Activated B cell treated with CpG ODN at 0.5 μM for 24 hours (primary cell): ENCODE measurements at places on chromosomes 2 and 18. TPM values are rescaled to one million over a fixed set of nuclear protein-coding genes. Genes with fewer than 3 reads are reported as not detected.

DNA sequence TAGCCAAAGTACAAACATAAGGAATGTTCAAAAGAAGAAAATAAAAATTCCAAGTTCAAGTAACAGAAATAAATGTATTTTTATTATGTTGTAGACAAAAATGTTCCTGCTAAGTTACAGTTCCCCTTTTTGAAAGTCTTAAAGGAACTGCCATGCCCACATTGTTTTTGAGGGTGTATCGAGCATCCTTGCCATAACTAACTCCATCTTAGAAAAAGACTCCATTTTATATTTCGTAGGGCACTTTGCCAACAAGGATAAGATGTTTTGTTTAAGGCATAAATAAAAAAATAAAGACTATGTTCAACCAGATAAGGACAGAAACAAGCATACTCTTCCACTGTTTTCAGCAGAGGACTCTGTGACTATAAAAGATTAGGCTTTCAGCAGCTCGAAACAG is 67.3 kb downstream of the TMEM237 start:
- H3K36me3 ChIP-seq = no peaks in the 10 kb centered on the region
- H3K27ac ChIP-seq = no peak overlapping the region
- no peak for DNase-seq
- H3K27me3 ChIP-seq = peaks cover 2% of the 10 kb centered on the region

- no peaks in the 10 kb centered on the region for H3K4me1 ChIP-seq
- H3K27me3 ChIP-seq = no peaks in the 10 kb centered on the region
- DNase-seq = no peak
- no peak overlapping the region for H3K4me3 ChIP-seq
- no peaks in the 10 kb centered on the region for H3K36me3 ChIP-seq
Measured at GRCh38 chr2:205366336-205367060, 315.8 kb upstream of the NRP2 start.

DNA sequence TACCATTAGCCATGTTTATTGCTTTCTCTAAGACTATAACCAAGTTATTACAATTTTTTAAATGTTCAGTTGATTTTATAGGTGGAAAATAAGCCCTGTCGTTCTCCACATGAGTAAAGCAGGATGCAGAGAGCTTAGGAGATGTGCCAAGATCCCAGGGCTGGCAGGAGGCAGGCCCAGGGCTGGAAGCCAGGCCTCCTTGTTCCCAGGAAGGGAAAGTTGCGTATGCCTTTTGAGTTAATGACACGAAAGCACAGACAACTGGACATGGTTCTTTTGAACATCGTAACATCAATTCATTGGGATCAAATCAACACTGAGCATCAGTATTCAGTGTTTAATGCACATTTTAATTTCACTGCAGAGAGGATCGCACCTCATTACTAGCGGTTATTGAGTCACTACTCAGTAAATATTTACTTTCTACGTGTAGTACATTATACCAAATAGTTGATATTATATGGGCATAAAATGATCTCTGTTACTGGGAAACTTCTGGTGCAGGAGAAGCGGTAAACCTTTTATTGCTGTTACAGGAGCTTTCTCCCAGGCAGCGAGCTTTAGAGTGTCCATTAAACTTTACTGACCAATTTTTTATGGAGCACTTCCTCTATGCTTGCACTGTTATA is 60.0 kb downstream of the RNF144A start:
- H3K27ac ChIP-seq = no peak overlapping the region
- no peak overlapping the region for H3K4me3 ChIP-seq
- no peaks in the 10 kb centered on the region for H3K27me3 ChIP-seq

GKN1 gene
- total RNA-seq = not detected in 2 replicates

DNA sequence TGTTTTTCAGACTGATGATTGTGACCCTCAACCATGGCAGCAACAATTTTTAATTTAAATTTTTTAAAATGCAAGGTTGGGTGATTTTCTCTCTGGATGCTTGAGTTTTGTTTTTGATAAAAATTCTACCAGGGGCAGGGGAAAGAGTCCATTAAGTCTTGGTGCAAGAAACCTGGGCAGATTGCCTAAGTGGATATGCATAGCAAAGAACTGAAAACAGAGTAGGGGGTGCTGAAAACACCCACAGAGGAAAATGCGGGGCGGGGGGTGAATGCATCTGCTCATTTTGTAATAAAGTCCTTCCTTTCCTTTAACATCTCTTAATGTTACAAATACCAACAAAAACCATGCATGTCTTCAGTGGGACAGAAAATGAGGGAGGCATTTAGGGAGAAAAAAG is 138.0 kb downstream of the NEDD4L start:
- H3K4me1 ChIP-seq = peaks cover 4% of the 10 kb centered on the region
- no peak overlapping the region for H3K4me3 ChIP-seq
- no peak overlapping the region for H3K27ac ChIP-seq
- no peaks in the 10 kb centered on the region for H3K27me3 ChIP-seq
- no peaks in the 10 kb centered on the region for H3K36me3 ChIP-seq

DNA sequence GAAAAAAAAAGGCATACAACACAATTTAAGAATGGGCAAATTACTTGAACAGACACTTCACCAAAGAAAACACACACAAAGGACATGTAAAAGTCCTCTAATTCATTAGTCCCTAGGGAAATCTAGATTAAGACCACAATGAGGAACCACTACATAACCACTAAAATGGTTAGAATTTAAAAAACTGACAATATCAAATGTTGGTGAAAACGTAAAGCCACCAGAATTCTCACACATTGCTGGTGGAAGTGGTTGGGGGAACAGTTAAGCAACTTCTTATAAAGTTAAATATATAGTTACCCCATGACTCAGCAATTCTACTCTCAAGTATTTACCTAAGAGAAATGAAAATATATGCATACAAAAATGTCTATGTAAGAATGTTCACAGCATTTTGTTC is 11.8 kb downstream of the RTN4 start:
- H3K36me3 ChIP-seq = peaks cover 10% of the 10 kb centered on the region
- no peak overlapping the region for H3K27ac ChIP-seq
- H3K4me1 ChIP-seq = peaks cover 52% of the 10 kb centered on the region
- H3K4me3 ChIP-seq = no peak overlapping the region

GRCh38 chr2:205789906-205790305 is 107.6 kb downstream of the NRP2 start:
- peaks cover 3% of the 10 kb centered on the region for H3K27me3 ChIP-seq
- H3K27ac ChIP-seq = no peak overlapping the region
- DNase-seq = no peak

DNA sequence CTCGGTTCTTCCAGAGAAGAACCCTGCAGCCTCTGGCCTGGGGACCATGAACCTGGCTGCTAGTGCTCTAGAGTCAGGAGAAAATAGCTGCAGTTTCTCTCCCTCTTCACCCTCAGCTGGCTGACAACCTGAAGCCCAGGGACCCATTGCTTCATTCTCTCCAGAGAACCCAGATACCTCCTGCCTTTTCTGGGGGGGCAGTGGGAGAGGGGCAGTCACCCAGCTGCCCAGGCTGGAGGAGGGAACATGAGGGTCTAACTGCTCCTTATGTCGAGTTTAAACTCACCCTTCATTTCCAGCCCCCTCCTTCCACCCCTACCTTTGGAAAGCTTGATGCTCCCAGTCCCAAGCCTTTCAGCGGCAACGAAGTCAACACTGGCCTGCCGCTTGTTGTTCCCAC is 7.6 kb upstream of the ZFAND2B start:
- no peak overlapping the region for H3K27ac ChIP-seq
- H3K4me1 ChIP-seq = no peaks in the 10 kb centered on the region
- H3K36me3 ChIP-seq = no peaks in the 10 kb centered on the region
- H3K4me3 ChIP-seq = no peak overlapping the region

GRCh38 chr2:850429-850828 is 100.2 kb upstream of the SNTG2 start:
- H3K36me3 ChIP-seq = no peaks in the 10 kb centered on the region
- H3K4me1 ChIP-seq = peaks cover 5% of the 10 kb centered on the region
- no peak overlapping the region for H3K27ac ChIP-seq
- no peak overlapping the region for H3K4me3 ChIP-seq
- DNase-seq = no peak

- no peaks in the 10 kb centered on the region for H3K27me3 ChIP-seq
- H3K4me3 ChIP-seq = no peak overlapping the region
- H3K27ac ChIP-seq = no peak overlapping the region
- H3K4me1 ChIP-seq = peaks cover 12% of the 10 kb centered on the region
- peak; percentile 74 for DNase-seq
Measured at GRCh38 chr18:8696749-8697211, 8.6 kb upstream of the MTCL1 start.

DNA sequence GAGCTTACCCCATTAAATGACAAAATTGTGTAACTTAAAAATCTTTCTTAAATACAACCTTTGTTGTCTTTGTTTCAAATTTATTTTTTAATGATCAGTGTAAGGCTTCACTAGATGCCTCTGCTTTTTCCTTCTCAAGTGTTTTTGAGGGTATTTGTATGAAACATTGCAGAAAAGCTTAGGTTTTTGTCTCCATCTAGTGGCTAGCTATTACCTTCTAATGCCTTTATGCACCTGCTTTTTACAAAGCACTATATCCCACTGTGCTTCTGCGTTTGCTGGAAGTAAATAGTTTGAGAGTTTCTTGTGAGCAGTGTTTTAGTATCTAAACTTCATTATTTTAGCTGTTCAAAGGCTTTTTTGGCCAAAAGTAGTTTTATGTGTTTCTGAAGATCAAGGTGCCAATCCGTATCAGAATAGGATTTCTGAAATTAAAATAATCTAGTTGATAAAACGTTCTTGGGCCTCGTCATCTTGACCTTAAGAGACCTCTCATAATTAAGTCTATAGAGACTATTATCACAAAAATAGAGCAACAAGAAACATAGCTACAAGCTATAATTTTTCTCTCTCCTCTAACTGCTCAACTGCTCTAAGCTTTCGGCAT is 47.0 kb downstream of the IWS1 start:
- no peak for DNase-seq
- H3K36me3 ChIP-seq = peaks cover 45% of the 10 kb centered on the region
- no peak overlapping the region for H3K27ac ChIP-seq
